ENCODE measurements at places on chromosomes 4 and X.
A peak's percentile ranks its signal among the peaks of the same experiment; 100 is the strongest.

DNA sequence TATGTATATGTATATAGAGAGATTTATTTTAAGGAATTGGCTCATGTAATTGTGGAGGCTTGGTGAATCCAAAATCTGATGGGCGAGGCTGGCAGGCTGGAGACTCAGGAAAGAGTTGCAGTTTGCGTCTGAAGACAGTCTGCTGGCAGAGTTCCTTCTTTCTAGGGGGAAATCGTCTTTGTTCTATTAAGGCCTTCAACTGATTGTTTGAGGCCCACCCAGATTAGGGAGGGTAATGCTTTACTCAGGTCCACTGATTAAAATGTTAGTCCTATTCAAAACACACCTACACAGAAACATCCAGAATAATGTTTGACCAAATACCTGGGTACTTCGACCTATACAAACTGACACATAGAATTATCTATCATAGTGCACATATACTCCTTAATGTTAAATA lies 149.5 kb downstream of the NAA11 start:
- no peak for DNase-seq

DNA sequence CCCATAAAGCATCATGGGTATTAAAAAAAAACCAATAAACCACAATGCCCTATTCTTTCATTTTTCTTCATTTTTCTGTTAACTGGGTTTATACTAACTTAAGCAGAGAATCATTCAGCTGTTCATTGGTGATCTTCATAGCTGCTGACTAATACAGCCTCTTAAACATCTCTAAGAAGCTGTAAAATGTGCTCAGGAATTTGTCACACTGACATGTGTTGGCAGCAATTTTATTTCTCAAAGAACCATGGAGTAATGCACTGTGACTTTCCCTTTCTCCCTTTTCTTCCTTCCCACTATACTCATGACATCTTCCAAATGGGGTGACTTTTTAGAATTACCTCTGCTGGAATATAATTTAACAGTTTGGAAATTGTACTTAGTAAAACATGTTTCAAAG lies 315.4 kb downstream of the ANTXR2 start:
- no peak for DNase-seq

DNA sequence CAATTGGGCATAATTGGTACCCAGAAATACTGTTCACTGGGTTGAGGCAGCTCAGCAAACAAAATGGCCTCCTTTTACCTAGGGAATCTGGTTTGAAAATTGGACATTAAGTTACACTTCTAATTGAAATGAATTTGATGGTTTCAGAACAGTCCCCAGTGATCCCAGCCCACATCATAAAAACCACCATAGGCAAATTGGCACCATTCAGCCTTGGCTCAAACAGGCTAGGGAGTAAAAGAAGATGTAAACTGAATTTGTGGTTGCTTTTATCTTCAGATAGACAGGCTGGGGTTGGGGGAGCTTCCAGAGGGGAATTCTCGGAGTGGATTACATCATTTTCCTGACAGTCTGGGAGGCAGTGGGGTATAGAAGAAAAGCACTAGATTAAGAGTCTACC lies 576.5 kb downstream of the MID1IP1 start:
- no peak for DNase-seq

- DNase-seq, result peak; percentile 47
Measured at GRCh38 chr4:7985891-7986441, 46.3 kb upstream of the AFAP1 start.

DNA sequence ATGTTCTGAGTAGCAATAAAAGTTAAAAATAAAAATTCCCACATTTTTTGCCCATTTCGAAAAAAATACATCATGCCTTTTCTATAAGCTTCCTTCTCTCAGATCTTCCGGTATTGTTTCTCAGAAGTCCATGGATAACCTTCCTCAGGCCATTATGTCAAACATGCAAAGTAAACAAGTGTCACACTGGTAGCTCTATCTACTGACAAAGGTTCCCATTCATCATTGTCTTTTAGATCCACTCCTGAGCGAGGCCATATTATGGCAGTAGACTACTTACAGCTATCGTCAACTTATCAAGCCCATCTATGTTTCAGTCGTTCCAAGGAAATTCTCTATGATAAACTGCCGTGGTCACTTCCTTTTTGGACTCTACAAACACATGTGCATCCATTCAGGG lies 1068.2 kb downstream of the GLUD2 start:
- no peak for DNase-seq

DNA sequence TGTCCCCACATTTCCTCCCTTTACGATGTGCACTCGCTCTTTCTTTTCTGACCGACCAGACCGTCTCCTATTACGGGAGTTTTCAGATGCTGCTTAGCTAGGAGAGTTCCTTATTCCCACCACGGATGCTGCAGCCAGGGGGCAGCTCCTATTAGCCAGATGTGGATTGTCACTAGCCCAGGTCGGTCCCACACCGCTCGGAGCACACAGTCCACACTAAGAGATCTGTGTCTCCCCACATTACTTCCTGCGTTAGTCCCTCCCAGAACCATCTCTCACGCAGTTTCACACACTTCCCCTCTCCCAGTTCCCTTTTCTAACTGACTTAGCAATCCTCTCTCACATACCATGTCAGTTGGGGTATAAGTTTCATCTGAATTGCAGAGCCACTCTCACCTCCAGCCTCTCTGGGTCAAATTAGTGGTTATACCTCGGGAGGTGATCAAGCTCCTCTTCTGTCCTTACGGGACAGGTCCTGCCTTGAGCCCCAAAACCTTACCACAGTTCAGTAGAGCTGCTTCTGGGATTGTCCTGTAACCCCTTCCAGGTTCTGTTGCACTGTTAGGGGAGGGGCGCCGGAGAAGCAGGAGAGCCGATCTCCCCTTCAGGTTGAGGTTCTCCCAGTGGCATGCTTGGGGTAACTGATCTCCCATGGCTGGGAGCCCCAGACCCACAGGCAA lies 28.2 kb downstream of the SULT1E1 start:
- no peak for DNase-seq

Measured in endothelial cell (in vitro differentiated cells).